ENCODE measurements at places on chromosomes 7 and 10. TPM values are rescaled to one million over a fixed set of nuclear protein-coding genes. Genes with fewer than 3 reads are reported as not detected.

Gene FRAT1
- 3.6 TPM for total RNA-seq

Gene NAT16
- total RNA-seq, result not detected

Gene IL15RA
- 0.40 TPM for total RNA-seq

Gene PRKAR2B
- 3.4 TPM for total RNA-seq

Gene PAX4
- total RNA-seq, result not detected

Gene SDK1
- total RNA-seq, result 5.4 TPM

Gene COMMD3
- 69.6 TPM for total RNA-seq

Gene OR9A2
- not detected for total RNA-seq

- no peak for DNase-seq
These were observed 371.0 kb downstream of the NRG3 start for GRCh38 chr10:82245906-82246560.

DNA sequence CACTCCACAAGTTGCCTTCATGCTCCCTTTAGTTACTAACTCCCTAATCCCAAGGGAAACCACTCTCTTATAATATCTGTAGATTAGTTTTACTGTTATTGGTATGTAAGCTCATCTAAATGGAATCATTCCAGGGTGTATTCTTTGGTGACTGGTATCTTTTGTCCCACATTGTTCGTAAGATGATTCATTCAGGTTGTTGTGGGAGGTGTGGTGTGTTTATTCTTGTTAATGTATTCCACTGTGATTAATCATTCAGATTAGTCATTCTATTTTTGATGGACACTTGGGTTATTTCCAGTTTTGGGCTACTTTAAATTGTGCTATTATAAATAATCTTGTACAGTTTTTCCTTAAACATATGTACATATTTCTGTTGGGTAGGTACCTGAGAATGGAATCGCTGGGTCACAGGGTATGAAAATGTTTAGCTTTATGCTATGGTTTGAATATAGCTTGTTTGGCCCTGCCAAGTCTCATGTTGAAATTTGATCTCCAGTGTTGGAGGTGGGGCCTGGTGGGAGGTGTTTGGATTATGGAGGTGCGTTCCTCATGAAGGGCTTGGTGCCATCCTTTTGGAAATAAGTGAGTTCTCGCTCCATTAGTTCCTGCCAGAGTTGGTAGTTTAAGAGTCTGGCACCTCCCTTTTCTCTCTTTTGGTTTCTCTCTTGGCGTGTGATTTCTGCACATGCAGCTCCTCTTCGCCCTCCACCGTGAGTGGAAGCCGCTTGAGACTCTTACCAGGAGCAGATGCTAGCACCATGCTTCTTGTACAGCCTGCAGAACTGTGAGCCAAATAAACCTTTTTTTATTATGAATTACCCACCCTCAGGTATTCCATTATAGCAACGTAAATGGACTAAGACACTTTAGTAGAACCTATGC lies 13.8 kb downstream of the BTRC start:
- DNase-seq, result no peak

DNA sequence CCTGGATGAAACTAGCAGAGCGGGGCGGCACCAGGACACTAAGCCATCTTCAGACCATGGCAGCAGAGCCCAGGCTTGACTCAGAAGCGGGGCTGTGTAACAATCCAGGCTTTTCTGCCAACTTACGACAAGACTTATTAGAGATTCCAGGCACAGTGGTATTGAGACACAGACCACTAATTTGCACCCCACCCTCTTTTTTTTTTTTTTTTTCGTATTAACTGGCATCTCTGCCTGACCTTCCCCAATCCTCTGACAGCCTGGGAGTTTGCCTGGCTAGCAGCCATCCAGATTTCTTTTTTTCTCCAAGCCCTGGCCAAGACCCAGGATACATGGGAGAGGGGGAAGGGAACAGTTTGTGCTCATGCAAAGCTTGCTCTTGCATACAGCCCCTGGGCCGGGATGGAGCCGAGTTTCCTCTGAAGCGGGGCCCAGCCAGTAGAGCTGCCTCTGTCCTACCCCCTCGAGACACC lies 182.4 kb downstream of the PLXNA4 start:
- DNase-seq, result no peak

DNA sequence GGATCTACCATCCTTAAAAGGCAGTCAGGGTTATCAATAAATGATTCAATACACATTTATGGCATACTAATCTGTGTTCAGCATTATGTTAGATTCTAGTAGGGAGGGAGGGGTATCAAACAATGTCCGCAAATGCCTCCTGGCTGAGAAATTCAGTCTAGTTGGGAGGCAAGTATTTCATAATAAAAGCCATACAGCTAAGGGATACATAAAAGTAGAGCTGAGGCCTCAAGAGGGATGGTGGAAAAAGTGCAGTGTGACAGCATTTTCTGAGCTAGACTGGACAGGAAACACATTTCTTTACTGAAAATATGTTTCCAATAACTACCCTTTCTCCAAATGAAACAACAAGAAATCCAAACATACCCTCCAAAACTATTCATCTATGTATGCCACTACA lies 152.8 kb upstream of the LRRN3 start:
- DNase-seq, result no peak

DNA sequence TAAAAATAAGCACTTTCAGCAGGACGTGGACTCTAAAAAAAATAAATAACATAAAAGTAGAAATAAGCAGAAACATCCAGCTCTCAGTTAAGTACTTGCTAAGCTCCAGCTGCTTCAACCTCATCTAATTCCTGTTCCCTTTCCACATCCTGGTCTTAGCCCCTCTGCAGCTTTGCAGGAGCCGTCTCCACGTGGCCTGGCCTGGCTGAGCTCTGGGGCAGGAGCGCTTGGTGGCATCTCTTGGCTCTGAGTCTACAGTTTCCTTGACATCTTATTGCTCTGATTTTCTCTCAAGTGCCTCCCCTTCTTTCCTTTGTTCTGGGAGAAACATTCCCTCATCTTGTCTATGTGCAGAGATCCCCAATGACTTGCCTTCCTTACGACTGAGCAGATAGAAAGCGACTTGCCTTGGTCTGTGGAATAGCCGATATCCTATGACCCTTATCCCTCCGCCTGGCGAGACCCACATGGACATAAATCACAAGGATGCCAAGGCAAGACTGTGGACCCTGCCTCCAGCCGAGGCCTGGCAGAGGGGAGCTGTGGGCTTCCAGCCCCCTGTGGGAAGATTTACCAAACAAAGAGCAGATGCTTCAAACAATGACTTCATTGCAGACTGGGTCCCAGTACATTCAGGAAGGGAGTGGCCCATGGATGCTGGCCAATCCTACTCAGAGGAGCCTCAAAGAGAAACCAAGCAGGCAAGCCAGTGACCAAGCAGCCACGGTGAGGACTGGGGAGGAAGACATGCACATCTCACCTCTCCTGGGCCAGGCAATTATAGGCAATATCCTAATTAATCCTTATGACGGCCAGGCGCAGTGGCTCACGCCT lies 61.9 kb downstream of the SPOCK2 start:
- no peak for DNase-seq

DNA sequence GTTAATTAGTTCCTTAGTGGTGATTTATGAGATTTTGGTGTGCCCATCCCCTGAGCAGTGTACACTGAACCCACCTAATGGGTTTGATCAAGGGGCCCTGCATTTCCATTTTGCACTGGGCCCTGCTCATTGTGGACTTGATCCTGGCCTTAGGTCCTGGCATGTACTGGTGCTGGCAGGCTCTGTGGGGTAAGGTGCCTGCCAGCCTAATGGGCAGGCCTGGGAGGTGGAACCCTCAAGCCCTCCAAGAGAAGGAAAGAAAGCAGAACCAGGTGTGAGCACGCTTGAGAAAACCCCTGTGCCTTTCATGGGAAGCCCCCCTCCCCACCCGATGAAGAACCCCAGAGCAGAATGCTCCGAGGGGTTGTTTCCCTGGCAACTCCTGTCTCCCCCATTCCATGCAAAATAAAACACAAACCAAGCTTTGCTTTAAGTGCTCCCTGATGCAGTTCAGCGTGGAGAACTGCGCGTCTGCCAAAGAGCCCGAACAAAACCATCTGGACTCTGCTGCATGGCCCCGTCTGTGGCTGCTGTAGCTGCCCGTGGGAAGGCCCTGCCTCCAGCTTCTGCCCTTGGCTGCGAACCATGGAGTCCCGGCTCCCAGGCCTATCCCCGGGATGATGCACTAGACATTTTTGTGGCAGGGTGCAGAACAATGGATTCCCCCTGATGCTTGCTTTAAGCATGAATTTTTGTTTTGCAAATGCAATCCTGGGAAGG lies 123.3 kb downstream of the PRPF18 start:
- no peak for DNase-seq

DNA sequence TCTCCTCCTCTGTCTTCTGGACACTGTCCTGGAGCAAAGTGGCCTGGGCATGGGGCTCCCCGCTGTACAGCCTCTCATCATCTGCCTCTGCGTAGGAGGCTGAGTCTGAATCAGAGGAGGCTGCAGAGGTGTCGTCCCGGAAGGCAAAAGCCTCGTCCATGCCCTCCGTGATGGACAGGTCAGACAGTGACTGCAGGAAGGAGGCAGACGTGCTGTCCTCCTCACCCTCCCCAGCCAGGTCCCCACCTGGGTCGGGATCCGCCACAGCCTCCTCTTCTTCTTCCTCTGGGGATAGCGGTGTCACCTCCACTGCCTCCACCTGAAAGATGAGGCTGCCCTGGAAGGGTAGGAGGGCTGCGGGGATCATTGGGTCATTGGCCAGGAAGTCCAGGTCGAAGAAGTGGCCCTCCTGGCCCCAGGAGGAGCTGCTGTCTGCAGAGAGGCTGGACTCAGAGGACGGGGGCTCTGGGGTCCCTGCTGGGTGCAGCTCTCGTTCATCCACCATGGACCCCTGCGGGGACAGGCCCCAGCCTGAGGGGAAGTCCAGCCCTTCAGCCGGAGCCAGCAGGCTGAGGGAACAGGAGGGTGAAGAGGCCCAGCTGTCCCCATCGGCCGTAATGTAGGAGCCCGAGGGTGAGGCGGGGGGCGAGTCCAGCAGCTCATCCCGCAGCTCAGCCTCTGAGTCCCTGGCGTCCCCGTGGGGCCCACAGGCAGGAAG lies 3.7 kb downstream of the NACAD start:
- no peak for DNase-seq

GRCh38 chr7:74018246-74018895 lies 9.6 kb upstream of the ELN start:
- DNase-seq, result no peak

DNA sequence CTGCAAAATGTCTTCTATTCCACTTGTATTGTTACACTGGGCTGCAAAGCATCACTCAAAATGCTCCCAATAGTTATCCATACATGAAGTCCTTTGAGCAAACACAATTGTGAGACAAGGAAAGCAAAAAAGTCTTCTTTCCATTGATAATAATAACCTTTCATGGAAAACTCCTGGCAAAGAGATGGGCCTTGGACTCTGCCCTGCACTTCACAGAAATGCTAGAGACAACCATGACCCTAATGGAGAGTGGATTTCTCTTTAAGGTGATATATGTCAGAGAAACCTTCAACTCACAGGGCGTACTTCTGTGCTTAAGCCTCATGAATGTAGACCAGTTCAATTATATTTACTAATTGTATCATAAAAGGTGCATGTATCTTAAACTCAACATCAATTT lies 19.4 kb downstream of the SLC26A3 start:
- DNase-seq, result no peak

DNA sequence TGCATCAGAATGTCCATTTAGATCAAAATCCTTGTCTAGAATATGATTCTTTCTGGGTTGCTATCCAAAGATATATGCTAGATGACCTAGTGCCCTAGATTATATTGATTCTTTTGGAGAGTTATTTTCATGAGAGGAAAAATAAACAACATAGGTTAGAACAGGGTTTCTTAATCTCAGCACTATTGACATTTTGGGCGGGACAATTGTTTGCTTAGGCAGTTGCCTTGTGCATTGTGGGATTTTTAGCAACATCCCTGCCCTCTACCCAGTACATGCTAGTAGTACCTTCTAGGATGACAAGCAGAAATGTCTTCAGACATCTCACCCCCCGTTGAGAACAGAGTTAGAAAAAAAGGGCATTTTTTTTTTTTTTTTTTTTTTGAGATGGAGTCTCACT lies 25.1 kb upstream of the LAMB1 start:
- no peak for DNase-seq

DNA sequence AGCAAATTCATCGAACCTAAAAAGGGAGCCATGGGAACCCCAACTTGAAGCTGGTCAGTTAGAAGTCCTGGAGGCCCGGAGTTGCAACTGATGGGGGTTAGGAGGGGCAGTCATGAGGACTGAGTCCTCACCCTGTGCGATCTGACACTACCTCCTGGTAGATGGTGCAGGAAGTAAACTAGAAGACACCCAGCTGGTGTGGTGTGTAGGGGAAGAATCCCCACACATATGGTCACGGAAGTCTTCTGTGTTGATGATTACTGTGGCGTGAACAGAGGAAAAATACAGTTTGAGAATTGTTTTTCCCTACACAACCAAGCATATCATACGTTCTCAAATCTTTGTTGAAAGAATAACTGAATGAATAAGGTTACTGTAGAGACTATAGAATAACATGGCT lies 164.6 kb upstream of the KCTD7 start:
- DNase-seq, result no peak

DNA sequence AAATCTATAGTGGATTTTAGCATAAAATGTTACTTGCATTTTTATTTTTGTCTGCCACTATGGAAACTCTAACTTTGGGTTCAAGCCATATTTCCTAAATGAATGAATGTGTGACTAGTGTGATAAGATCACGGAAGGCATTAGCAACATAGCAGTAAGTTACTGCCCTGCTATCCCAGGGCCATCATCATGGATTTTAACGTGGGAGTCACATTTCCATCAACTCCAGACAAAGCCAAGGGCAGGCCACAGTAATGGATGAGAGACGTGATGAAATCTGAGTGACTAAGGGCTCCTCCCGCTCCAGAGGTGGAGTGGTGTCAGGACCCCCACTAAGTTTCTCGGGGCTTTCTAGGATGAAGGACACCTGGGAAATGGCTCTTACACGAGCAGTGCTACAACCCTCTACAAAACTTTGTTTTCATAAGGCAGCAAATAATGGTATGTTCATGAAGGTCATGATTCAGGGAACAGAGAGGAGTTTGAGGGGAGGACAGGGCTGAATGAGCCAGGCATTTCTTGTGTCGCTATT lies 34.3 kb downstream of the C10orf120 start:
- no peak for DNase-seq

DNA sequence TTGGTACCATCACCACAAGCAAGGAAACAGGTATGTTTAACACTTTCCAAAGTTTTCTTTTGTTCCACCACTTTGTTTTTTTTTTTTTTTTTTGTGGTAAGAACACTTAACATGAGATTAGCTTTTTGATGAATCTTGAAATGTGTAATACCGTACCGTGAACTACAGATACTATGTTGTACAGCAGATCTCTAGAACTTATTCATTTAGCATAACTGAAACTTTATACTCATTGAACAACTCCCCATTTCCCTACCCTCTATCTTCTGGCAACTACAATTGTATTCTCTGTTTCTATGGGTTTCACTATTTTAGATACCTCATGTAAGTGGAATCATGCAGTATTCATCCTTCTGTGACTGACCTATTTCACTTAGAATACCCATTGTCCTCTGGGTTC lies 162.7 kb upstream of the ITGB1 start:
- DNase-seq, result no peak

- no peak for DNase-seq
These were observed 393.3 kb downstream of the KCNMA1 start for GRCh38 chr10:77244286-77244685.

GRCh38 chr7:262251-262572 lies 27.8 kb upstream of the FOXL3 start:
- no peak for DNase-seq
